ENCODE measurements at places on chromosomes 11 and 22. TPM values are rescaled to one million over a fixed set of nuclear protein-coding genes. Genes with fewer than 3 reads are reported as not detected.

DNA sequence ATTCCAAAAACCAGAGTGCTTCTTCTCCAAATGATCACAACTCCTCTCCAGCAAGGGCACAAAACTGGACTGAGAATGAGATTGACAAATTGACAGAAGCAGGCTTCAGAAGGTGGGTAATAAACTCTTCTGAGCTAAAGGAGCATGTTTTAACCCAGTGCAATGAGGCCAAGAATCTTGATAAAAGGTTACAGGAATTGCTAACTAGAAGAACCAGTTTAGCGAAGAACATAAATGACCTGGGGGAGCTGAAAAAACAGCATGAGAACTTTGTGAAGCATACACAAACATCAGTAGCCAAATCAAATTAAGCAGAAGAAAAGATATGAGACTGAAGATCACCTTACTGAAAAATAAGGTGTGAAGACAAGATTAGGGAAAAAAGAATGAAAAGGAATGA is 15.5 kb downstream of the OR52M1 start:
- H3K36me3 ChIP-seq, result no peaks in the 10 kb centered on the region
- no peaks in the 10 kb centered on the region for H3K4me1 ChIP-seq
- no peak overlapping the region for H3K27ac ChIP-seq
- no peak for DNase-seq
- no peak overlapping the region for H3K4me3 ChIP-seq
- no peaks in the 10 kb centered on the region for H3K27me3 ChIP-seq

- no peak overlapping the region for H3K27ac ChIP-seq
- no peaks in the 10 kb centered on the region for H3K4me1 ChIP-seq
- no peak for DNase-seq
- H3K4me3 ChIP-seq, result no peak overlapping the region
These were observed 253.0 kb upstream of the POU2AF2 start for GRCh38 chr11:110992481-110992880.

DNA sequence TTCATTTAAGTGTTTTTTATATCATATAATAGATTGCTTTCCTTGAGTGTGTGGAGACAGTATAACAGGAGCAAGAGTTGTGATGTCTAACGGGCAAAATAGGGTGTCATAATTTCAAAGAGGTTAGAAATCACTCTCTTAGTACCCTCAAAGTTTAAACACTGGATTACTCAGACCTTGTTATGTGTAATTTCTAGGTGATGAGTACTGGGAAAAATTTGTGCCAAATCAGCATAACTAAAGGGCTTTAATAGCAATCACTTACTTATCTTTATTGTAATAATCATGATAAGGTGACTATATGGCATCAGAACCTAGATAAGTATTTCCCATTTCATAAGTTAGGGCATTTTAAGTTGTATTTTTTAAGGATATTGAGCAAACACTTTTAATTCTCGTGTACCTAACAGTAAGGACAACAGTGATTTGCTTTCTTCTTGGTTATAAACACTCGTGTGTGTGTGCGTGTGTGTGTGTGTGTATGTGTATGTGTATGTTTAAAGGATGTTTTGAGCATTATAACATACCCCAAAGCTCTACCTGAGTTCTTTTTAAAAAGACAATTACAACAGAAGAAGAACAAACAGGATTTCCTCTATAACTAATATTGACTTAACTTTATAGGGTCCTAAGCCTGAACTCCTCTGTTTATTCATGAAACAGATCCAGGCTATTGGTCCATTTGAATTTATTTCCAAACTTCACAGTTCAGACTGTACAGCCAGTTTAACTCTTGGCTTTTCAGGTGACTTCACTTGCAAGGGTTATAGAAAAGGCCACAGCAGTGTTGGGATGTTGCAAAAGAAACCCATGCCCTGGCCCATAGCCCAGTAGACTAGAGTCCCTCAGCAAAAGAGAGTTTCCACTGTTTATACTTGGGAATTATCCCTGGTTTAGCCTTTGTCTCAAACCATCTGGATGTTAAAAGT is 23.7 kb upstream of the PDE3B start:
- H3K4me1 ChIP-seq, result no peaks in the 10 kb centered on the region
- no peak for DNase-seq
- H3K36me3 ChIP-seq, result peaks cover 70% of the 10 kb centered on the region
- no peak overlapping the region for H3K27ac ChIP-seq
- no peak overlapping the region for H3K4me3 ChIP-seq
- H3K27me3 ChIP-seq, result no peaks in the 10 kb centered on the region

- no peaks in the 10 kb centered on the region for H3K27me3 ChIP-seq
- no peak overlapping the region for H3K4me3 ChIP-seq
- no peaks in the 10 kb centered on the region for H3K36me3 ChIP-seq
- no peaks in the 10 kb centered on the region for H3K4me1 ChIP-seq
- DNase-seq, result no peak
- no peak overlapping the region for H3K27ac ChIP-seq
These were observed 1336.9 kb downstream of the BRD1 start for GRCh38 chr22:48490500-48491411.

DNA sequence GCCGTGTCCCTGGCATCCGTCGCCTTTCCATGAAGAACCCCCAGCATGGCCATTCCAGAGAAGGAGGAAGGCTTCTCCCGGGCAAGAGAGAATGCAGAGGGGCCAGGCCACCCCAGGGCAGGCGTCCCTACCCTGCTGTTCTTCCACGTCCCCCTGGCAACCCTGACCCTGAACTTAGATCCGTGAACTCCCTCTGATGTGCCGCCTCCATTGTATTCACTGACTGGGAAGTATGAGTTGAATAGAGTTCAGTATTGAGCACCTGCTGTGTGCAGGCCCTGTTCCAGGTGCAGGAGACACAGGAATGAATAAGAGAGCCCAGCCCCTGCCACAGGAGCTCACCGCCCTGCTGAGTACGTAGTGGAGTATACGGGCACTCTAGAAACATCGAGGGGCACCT is 29.1 kb upstream of the RELT start:
- H3K36me3 ChIP-seq, result no peaks in the 10 kb centered on the region
- peaks cover 30% of the 10 kb centered on the region for H3K27me3 ChIP-seq
- no peak for DNase-seq
- no peak overlapping the region for H3K27ac ChIP-seq
- no peak overlapping the region for H3K4me3 ChIP-seq
- peaks cover 3% of the 10 kb centered on the region for H3K4me1 ChIP-seq

DNA sequence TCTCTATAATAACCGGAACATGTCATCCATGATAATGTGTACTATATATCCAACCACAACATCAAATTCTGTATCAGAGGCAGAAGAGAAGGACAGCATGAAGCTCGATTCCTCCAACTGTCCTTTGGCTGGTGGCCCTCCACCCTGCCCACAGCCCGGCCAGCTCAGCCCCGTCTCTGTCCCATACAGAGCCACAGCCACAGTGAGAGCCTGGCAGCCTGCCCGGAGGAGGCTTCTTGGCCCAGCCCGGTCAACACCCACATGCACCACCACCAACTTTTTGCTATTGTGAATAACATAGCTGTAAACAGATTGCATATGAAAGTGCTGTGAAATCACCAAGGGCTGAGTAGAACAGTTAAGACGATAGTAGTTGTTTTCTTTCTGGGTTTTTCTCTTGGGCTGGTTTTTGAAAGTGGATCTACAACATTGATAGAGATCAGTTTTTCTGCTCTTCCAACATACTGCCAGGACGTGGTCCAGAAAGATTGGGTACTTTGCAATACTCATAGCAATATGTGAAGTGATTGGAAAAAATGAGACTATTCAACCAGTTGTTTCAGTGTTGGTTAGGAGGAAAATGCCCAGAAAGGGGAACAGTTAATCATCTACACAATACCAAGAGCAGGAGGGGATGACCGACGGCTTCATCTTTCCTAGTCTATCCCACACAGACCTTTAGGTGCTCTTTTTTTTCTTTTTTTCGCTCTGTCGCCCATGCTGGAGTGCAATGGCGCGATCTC is 6.9 kb upstream of the TUBA8 start:
- no peak overlapping the region for H3K27ac ChIP-seq
- no peaks in the 10 kb centered on the region for H3K27me3 ChIP-seq
- no peaks in the 10 kb centered on the region for H3K4me1 ChIP-seq
- H3K36me3 ChIP-seq, result peaks cover 3% of the 10 kb centered on the region
- H3K4me3 ChIP-seq, result no peak overlapping the region

DNA sequence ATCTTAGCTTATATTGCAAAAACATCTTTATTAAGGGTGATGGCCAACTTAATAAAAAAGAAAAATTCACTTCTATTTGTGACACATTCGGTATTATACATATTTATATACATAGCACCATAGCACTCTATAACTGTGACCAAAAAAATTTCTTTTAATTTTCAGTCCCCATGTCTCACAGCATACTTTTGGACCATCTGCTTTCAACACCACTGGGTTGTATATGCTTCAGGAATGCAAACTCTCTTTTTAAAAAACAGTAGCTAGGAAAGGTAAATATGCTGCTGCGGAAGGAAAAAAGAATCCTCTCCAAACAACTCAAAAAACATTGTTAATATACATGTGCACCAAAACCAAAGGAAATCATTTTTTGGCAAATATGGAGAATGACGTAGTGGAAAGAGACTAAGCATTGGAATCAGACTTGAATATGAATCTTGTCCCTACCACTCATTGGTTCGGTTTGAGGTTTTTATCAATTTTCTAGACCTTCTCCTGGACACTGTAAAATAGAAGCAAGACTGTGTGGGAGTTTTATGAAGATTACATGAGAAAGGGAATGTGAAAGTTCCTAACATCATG is 227.9 kb downstream of the BLID start:
- H3K27me3 ChIP-seq, result no peaks in the 10 kb centered on the region
- no peaks in the 10 kb centered on the region for H3K36me3 ChIP-seq
- no peak for DNase-seq
- H3K4me3 ChIP-seq, result no peak overlapping the region
- H3K27ac ChIP-seq, result no peak overlapping the region
- no peaks in the 10 kb centered on the region for H3K4me1 ChIP-seq

DNA sequence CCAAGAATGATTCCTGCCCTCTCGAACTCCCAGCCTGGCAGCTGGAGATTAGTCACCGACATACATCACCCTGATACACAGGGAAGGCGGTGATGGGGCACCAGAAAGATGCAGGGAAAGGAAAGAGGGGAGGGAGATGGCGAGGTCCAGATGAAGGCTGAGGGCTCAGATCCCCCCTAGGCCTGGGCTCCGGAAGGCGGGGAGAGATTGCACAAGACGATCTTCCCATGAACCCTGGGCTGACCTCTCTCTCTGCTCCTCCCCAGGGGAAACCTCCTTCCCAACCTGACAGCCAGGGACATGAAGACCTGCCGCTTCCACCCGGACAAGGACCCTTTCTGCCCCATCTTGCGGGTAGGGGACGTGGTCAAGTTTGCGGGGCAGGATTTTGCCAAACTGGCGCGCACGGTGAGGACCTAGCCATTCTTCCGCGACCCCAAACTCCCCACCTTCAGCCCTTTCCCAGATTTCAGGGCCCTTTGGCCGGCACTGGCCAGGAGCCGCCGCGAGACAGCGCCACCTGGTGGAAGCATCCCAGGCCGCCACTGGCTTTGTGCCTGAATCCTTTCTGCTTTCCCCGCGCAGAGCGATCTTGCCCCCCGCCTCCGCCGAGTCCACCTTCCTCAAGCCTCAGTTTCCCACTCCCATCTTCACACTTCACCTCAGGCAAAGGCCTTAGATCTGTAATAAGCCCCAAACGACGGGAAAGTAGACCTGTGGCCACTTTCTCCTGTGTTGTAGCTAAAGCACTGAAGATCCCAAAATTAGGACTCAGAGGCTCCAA is 11.5 kb downstream of the P2RX3 start:
- H3K4me3 ChIP-seq, result no peak overlapping the region
- no peak overlapping the region for H3K27ac ChIP-seq
- no peaks in the 10 kb centered on the region for H3K36me3 ChIP-seq
- H3K27me3 ChIP-seq, result no peaks in the 10 kb centered on the region
- DNase-seq, result peak; percentile 86

- DNase-seq, result no peak
- no peaks in the 10 kb centered on the region for H3K27me3 ChIP-seq
- H3K4me1 ChIP-seq, result peaks cover 28% of the 10 kb centered on the region
- peaks cover 6% of the 10 kb centered on the region for H3K36me3 ChIP-seq
These were observed 78.0 kb downstream of the MYEOV start for GRCh38 chr11:69371731-69372588.

DNA sequence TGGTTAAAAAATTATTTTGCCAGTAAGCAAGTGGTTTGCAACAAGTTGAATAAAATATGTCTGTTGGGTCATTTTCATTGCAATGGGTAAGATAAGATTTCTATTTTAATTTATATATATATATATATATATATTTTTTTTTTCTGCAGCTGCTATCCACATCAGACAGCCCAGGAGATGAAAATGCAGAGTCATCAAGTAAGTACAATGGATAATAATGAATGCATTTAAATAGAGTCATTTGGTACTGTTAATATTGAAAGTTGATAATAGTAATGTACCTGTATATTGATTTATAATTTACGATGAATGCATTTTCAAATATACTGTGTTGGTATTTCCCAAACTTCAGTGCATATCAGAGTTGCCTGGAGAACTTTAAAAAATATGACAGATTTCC is 11.5 kb downstream of the BIRC3 start:
- no peaks in the 10 kb centered on the region for H3K27me3 ChIP-seq
- H3K27ac ChIP-seq, result no peak overlapping the region
- no peaks in the 10 kb centered on the region for H3K4me1 ChIP-seq
- no peak for DNase-seq

DNA sequence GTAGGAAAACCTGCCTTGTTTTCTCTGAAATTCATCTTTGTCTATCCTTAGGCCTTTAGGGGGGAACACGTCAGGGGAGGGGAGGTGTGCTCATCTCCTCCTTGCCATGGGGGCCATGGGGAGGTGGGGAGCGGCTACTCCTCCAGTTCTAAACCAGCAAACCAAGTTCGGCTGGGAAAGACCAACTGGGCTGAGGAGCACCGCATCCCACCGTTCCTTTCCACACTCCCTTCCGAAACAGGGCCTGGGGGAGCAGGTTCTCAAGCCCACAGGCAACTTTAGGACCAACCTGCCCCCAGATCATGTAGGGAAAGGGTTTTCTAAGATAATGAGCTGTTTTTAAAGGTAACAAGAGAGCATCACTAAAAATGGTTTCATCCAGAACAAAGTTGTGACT is 77.5 kb upstream of the PITPNB start:
- no peaks in the 10 kb centered on the region for H3K27me3 ChIP-seq
- no peak overlapping the region for H3K27ac ChIP-seq
- no peak overlapping the region for H3K4me3 ChIP-seq
- H3K36me3 ChIP-seq, result no peaks in the 10 kb centered on the region
- H3K4me1 ChIP-seq, result no peaks in the 10 kb centered on the region

GRCh38 chr11:57514538-57515331 is 767 bp downstream of the SLC43A1 start:
- H3K27ac ChIP-seq, result peak overlapping the region; percentile 86
- peaks cover 16% of the 10 kb centered on the region for H3K36me3 ChIP-seq
- peaks cover 31% of the 10 kb centered on the region for H3K4me1 ChIP-seq
- DNase-seq, result peak; percentile 75
- peak overlapping the region; percentile 88 for H3K4me3 ChIP-seq

The CARD18 gene
- total RNA-seq, result 3.2 TPM

The MUC6 gene
- not detected for total RNA-seq

Data from K562 (cell line).